ENCODE measurements at places on chromosomes 5 and 9. TPM values are rescaled to one million over a fixed set of nuclear protein-coding genes. Genes with fewer than 3 reads are reported as not detected.
A peak's percentile ranks its signal among the peaks of the same experiment; 100 is the strongest.

GRCh38 chr5:41246376-41246775 lies 33.0 kb upstream of the C6 start:
- DNase-seq: no peak

Gene ZDHHC12
- 49.4 TPM for polyA plus RNA-seq

- DNase-seq: no peak
Measured at GRCh38 chr5:115126303-115126702, 43.4 kb downstream of the TRIM36 start.

- DNase-seq: no peak
Measured at GRCh38 chr5:127515693-127516440, 1.6 kb upstream of the PRRC1 start.

GRCh38 chr5:57653636-57654290 lies 171.2 kb upstream of the ACTBL2 start:
- no peak for DNase-seq

Gene ANKRD20A1
- polyA plus RNA-seq: not detected

GRCh38 chr9:89642789-89643188 lies 38.0 kb downstream of the GADD45G start:
- no peak for DNase-seq

Gene LCN15
- not detected for polyA plus RNA-seq

GRCh38 chr5:150309101-150309885 lies 6.6 kb upstream of the ARSI start:
- no peak for DNase-seq

Gene ZNF367
- 1.3 TPM for polyA plus RNA-seq

DNA sequence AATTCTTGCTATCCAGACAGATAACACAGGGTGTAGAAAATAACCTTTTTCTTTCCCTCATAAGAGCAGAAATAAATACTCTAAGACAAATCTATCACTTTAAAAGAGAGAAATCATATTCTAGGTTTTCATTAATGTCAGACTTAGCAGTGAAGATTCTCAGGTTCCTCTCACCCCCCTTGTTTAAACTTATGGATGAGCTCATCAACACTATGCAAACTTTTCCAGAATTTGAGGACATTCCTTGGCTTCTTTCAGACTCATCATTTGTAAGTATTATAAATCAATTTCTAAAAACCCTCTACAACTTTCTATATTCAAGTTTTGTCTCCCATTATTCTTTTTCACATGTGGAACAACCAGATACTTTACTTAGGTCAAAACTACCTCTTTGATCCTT lies 374.9 kb upstream of the TRPC7 start:
- DNase-seq: no peak

- no peak for DNase-seq
Measured at GRCh38 chr9:18489861-18490260, 15.9 kb downstream of the ADAMTSL1 start.

DNA sequence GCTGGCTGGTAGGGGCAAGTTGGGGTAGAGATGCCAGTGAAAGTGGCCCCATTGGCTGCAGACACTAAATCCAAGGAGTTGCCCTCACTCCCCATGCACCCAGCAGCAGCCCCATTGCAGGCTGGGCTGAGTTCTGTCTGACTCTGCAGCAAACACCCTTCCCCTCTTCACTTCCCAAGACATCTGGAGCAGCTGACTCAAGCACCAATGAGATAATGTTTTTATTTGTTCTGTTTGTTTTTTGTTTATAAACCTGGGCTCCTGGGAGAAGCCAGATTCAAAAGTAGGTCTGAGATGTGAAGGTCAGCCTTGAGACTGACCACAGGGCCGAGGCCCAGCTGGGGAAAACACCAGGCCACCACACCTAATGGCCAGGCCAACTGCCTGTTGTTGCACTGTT lies 545.9 kb upstream of the KLF4 start:
- DNase-seq: no peak

DNA sequence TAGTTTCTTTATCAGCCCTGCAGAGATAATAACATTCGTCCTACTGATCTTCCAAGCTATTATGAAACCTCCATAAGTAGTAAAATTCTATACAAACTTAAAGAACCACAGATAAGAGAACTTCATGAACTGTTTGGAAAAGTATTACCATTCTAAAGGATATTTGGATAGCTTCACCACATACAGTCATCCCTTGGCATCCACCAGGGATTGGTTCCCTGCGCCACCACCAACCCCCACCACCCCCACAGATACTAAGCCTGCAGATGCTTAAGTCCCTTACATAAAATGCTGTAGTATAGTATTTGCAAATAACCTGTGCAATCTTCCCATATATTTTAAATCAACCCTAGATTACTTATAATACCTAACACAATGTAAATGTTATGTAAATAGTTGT lies 61.4 kb upstream of the SHISAL2B start:
- DNase-seq: no peak

DNA sequence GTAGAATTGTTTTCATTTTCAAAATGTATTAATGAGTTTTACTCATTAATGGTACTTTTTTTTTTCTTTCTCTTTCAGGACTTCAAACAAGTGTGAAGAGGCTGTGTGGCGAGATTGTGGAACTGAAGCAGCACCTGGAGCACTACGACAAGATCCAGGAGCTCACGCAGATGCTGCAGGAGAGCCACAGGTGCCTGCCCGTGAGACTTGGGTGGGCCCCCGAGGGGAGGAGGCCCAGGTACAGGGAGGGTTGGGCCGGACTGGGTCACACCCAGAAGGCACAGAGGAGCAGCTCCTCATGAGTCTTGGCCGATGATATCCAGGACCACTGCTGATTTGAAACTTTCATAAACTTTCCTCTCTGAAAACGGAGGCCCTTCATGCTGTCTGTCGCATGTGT lies 35.6 kb downstream of the CEP72 start:
- DNase-seq: no peak

DNA sequence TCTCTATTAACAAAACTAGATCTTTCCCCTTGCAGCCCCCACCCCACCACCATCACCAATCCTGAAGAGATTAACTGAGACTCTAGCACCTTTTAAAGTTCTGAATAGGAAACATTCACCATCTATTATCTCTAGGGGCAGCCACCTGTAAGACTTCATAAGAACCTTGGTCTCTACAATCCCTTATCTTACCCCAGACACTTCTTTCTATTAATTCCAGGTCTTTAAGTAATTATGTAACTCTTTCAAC lies 180.2 kb upstream of the FBXL17 start:
- DNase-seq: no peak

Gene EGR1
- 1.1 TPM for polyA plus RNA-seq

DNA sequence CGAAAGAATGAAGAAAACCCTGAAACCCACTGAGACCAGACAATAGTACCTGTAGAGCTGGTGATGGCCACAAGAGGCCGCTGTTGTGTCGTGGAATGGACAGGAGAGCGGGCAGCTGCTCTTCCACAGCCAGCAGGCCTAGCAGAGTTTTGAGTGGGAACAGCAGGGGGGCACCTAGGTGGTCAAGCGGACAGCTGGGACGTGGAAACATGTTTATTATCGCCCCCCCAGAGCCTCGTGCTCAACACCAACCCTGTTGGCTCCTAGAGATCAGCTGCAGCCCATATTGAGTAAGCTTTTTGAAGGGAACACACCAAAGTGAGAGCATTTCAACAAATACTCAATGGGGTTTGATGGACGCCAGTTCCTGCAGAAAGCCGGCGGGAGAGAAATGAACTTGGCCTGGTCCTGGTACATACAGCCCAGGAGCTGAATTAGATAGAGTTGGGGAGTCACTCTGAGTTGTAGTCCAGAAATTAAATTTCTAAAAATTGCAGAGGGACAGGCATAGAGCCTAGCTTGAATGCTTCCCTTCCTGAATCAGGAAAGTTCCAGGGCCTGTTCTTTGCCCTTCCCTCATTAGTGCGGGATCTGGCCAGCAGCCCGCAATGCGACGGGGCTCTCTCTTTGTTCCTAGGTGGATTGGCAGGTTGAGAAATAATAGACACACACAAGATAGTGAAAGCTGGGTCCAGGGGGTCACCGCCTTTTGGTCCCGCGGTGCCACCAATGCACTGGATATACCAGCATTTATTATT lies 33.8 kb downstream of the MFAP3 start:
- DNase-seq: peak; percentile 84

GRCh38 chr5:169029661-169030274 lies 271.2 kb downstream of the SLIT3 start:
- no peak for DNase-seq

Gene SLC24A2
- polyA plus RNA-seq: not detected

DNA sequence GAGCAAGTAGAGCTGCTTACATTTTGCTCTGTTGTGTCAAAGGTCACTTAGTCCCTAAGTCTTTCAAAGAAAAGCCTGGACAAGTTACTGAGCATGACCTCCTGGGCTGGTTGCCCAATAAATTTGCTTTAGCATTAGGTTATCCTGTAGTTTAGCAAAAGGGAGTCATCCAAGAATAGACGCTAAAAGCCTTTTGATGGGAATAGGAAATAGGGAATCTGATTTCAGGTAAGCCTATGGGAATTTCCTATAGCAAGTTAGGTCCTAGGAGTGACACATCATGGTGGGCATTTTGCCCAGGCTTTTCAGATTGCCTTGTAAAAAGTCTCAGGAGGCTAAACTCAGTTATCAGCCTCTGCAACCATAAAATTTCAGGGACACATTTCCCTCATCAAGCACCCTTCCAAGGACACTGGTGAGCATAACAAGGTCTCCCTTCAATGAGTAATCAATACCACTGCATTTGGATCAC lies 67.6 kb upstream of the RANBP3L start:
- DNase-seq: no peak

DNA sequence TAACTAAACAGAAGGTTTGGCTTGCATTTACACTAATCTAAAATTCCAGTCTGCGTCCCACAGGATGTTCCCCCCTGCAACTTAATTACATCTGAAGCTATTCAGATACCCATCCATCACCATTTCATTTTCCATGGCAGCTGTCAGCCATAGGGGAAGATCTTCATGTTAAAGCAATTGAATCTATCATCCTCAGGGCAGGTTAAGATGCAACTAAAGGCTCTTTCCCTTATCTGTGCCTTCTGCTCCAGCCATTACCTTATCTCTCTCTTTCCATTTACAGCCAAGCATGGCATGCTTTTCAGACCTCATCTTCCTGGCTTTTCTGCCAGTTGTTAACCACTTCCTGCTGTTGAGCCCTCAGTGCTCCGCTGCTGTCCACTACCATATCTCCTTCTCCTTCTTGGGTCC lies 15.8 kb upstream of the HACD4 start:
- no peak for DNase-seq

DNA sequence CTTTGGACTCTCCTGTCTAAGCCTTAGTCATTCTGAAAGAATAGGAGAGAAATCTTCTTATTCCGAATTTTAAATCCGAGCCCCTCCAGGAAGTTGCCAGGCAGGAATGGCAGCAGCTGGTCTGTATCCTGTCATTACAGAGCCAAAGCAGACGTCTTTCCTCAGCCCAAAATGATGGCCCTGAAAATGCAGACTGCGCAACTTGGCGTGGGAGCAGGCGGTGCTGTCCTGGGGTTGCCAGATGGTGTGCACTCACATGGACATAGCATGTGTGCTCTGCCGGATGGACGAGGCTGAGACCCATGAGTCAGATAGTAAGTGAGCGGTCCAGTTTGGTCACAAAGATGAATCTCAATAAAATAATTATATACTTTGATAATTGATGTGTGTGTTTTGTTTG lies 410.4 kb downstream of the KCTD16 start:
- DNase-seq: no peak

Gene CCNO
- polyA plus RNA-seq: not detected

GRCh38 chr5:67294266-67294938 lies 97.8 kb upstream of the CD180 start:
- DNase-seq: no peak

DNA sequence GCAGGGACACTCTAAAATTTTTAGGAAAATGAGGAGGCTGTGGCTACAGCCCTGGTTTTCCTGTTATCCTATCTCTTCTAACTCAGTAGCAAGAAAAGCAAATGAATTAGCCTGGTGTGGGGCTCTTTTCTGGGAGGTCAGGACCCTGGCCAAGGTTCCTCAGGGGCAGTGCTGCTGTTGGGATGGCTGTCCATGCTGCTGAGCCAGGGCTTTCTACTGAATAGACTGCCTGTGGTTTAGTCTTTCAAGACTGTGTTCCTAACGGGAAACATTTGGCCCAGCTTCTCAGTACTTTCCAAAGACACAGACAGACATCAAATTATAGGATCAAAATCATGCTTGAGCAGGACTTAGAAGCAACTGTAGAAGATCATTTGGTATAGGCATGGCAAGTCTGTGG lies 18.1 kb downstream of the TNC start:
- DNase-seq: no peak

Gene SLCO6A1
- not detected for polyA plus RNA-seq

DNA sequence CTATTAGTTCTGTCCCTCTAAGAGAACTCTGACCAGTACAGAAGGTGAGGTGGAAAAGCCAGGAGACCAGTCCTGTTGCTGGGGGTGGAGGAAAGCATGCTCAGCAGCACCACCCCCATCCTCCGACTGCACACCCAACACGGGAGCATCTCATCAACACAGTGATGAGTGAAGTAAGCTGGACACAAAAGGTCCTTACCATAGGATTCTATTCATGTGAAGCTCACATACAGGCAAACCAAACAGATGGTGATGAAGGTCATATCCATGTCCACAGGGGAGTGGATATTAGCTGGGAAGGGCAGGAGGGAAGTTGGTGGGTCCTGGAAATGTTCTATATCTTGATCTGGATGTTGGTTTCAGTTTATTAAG lies 14.8 kb upstream of the MARCHF6 start:
- no peak for DNase-seq

- no peak for DNase-seq
Measured at GRCh38 chr5:162565-163337, 28.5 kb upstream of the LRRC14B start.

- no peak for DNase-seq
Measured at GRCh38 chr9:89305868-89306267, 5.1 kb upstream of the CKS2 start.

DNA sequence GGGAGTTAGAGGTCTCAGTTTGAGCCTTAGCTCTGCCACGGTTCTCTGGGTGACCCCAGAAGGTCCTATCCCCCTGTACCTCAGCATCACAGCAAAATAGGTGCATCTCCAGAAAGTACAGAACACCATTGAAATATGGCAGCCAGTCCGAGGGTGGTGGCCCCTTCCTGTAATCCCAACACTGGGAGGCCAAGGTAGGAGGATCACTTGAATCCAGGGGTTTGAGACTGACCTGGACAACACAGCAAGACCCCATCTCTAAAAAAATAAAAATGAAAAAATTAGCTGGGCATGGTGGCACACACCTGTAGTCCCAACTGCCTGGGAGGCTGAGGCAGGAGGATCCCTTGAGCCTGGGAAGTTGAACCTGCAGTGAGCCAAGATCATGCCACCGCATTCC lies 7.0 kb upstream of the CRB2 start:
- no peak for DNase-seq

DNA sequence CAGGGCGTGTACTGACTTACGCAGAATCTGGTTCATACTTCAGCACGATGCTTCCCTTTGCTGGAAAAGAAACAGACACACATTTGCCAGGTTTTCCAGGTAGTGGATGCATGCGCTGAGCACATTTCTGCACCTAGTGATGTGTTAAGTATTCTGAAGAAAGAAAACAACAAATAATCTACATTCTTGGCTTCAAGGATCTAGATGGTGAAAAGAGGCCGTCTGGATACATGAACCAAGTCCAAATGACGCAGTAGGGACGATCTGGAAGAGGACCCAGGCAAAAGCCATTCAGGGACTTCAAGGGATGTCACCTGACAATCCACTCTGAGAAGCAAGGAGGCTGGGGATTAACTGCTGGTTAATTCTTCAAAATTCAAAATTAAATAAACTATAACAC lies 30.4 kb downstream of the NSUN2 start:
- DNase-seq: no peak

GRCh38 chr5:68148096-68148495 lies 67.5 kb upstream of the PIK3R1 start:
- DNase-seq: no peak

Gene CAVIN4
- not detected for polyA plus RNA-seq

Gene FCN2
- not detected for polyA plus RNA-seq

Measured in CD4-positive, CD25-positive, alpha-beta regulatory T cell (primary cell).